ENCODE measurements at places on chromosomes 7 and 10.

- no peak for DNase-seq
Observed at GRCh38 chr10:42948040-42948439, 128.8 kb upstream of the RET start.

DNA sequence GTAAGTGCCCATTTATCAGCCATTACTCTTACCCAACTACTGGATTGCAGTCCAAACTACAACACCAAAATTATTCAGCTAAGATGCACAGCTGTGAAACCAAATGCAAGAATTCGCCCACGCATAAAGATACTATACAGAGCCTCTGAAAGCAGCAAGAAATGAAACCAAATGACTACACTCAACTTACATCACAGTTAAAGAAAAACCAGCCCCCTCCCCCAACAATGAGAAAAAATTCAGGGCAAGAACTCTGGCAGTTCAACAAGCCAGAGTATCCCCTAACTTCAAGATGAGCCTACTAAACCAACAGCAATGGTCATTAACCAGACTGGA is 209.1 kb upstream of the VWC2 start:
- no peak for DNase-seq

DNA sequence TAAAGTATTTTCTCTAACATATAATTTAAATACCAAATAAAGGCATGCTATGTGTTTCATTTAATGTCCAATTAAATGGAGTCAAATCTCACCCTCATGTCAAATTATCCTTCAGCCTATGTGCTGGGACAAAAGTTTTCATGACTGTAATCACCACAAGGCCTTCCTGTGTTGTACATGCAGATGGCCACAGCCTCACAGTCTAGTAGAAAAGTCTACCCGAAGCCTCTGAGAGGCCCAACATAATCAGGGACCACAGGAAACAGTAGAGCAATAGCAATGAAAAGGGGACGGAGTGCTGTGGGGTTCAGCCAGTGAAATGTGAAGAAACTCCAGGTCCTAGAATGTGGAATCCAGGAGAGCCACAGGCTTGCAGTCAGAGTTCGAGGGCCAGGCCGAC is 140.2 kb upstream of the KLF6 start:
- DNase-seq: no peak

- DNase-seq: no peak
Observed at GRCh38 chr10:76491216-76491615, 1059.8 kb downstream of the LRMDA start.

GRCh38 chr10:129626309-129626708 is 159.3 kb downstream of the MGMT start:
- DNase-seq: no peak

- no peak for DNase-seq
Observed at GRCh38 chr7:148148456-148148855, 442.1 kb upstream of the C7orf33 start.

DNA sequence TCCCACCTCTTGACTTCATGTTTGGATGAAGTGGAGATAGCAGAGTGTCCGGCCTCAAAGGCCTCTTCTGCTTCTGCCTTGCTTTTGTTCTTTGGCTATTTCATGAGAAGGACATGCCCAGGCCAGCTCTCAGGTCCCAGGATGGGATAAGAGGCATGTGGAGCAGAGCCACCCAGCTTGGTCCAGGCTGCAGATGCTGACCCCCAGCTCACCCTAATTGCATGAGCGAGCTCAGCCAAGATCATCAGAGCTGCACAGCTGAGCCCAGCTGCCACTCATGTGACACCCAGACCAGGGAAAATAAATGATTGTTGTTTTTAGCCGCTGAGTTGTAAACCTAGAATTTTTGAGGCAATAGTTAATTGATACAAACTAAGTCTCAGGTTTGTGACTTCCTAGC is 230.0 kb downstream of the PHF14 start:
- DNase-seq: no peak

- no peak for DNase-seq
Observed at GRCh38 chr10:99742701-99743100, 10.7 kb downstream of the CUTC start.

- DNase-seq: no peak
Observed at GRCh38 chr7:131546583-131547141, 9.8 kb downstream of the PODXL start.

DNA sequence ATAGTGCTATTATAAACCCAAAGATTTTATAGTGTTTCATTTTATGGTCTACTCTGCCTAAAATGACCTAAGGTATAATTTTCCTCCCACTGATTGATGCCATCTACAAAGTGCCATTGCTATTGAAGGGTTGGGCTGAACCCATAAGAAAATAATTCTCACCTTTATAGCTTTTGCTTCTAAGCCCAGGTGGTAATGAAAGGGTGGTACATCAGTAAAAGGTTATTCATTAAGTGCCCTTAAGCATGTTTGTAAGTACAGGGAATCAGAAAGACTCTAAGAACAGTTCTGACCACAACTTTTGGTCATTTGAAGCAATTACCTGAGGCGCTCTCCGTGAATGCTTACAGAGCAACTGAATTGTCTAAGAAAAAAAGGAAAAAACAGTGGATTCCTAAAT is 1247.3 kb downstream of the NXPH1 start:
- no peak for DNase-seq

DNA sequence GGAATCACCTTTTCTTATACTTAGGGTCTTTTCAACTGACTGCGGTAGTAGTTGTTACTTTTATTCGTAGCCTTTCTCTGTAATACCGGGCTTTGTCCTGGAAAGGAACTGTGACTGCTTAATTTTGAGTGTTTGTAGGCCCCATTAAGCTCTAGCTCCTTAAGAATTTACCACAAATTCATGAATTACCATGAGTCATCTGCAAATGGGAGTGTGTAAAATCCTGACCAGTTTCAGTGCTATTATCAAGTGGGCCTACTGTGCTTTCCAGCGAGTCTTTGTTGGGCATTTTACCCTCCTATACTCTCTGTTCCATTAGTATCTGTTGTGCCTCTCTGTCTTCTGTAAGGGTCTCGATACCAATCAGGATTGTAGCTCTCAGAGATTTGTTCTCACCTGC is 49.7 kb downstream of the ZMYND11 start:
- DNase-seq: no peak

DNA sequence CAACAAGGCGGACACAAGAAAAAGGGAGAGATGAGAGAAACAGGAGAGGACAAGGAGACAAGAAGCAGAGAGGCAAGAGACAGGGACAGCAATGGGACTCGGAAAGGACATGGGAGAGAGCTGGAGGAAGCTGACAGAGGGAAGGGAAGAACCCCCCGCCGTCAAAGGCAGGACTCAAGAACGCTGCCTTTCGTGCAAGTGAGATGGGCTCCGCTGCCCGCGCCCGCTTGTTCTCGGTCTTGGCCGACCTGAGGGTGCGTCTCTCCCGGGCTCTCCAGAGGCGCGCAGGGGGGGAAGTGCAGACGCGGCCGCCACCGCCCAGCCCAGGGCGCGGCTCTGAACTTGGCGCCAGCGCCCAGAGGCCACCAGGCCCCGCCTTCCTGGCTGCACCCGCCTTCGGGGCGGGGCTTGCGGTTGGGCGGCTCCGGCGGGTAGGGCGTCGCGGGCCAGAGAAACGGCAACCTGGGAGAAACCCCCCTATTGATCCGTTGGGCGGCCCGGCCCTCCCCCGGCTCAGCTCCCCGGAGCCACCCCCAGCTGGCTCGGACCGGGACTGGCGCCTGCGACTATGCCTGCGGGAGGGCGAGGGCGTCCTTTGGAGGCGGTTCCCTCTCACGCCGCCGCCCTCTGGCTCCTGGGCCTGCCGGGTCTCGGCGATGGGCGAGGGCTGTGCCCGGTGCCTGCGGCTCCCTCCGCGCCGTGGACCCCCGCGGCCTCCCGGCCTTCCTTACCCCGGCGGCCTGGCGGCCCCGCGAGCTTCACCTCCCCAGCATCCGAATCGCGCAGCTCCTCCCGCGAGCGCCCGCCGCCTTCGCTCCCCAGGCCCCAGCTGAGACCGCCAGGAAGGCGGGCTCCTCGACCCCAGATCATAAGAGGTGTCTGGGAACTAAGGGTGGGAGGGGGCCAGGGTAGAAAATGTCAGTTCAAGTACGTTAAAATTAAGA is 2.2 kb upstream of the ANTXRL start:
- DNase-seq: peak; percentile 66

- no peak for DNase-seq
Observed at GRCh38 chr10:42864575-42864974, 82.0 kb downstream of the BMS1 start.

GRCh38 chr10:78584681-78585080 is 484.1 kb upstream of the ZMIZ1 start:
- no peak for DNase-seq

- DNase-seq: peak; percentile 12
Observed at GRCh38 chr7:115851291-115851690, 179.3 kb downstream of the TFEC start.

DNA sequence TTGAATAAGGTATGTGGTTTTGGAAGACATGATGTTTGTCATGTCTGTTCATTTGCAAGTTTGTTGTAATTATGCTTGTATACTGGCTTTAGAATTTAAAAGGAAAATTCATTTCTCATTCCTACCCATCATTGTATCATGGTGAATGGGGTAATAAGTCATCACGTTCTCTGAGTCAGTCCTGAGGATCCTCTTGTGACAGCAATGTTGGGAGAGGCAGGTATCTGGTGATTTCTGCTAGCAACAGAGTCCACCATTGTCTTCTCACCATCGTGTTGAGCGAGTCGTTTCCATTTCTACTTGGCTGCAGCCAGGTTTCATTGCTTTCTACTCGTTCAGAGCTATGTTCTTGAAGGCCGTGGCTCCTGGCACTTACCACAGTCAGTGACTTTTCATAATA is 16.3 kb downstream of the CUL1 start:
- DNase-seq: no peak

DNA sequence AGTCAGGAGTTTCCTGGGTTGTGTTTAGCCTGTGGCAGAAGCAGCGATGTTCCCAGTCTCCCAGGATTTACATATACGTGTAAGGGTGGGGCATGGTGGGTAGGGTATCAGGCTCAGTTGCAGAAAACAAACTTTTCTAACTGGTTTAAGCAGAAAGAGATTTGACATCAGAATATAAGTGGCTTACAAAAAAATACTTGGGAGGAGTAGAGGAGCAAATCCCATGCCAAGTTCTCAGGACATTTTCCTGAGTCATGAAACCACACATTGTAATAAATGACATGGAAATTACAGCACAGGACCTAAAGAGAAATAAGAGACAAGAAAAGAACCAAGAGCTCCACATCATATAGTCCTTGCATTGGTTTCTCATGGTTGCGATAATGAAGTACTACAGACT is 26.2 kb upstream of the FRMD4A start:
- DNase-seq: no peak

- DNase-seq: no peak
Observed at GRCh38 chr7:33921216-33921938, 16.0 kb downstream of the BMPER start.

GRCh38 chr7:98469088-98469487 is 68.2 kb upstream of the BAIAP2L1 start:
- no peak for DNase-seq

GRCh38 chr7:128112781-128113221 is 81.6 kb upstream of the LRRC4 start:
- DNase-seq: no peak

GRCh38 chr7:130923930-130924329 is 189.9 kb upstream of the KLF14 start:
- DNase-seq: no peak

- no peak for DNase-seq
Observed at GRCh38 chr10:128711806-128712205, 585.6 kb upstream of the MKI67 start.

DNA sequence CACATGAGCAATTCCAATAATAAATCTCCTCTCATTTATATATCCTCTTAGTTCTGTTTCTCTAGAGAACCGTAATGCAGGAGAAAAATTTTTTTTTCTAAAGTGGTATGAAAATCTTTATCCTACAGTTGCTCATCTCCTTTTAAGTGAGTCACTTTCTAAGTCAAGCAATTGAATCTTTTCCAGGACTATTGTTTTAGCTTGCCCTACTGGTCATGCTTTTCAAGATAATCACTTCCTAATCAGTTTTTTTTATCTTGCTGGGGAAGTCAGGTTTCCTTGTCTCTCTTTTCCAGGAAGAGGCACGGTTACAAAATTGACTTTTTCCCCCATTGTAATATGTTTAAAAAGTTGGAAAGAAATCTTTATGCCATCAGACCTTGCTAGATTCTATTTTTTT is 44.0 kb downstream of the INPP5F start:
- no peak for DNase-seq

DNA sequence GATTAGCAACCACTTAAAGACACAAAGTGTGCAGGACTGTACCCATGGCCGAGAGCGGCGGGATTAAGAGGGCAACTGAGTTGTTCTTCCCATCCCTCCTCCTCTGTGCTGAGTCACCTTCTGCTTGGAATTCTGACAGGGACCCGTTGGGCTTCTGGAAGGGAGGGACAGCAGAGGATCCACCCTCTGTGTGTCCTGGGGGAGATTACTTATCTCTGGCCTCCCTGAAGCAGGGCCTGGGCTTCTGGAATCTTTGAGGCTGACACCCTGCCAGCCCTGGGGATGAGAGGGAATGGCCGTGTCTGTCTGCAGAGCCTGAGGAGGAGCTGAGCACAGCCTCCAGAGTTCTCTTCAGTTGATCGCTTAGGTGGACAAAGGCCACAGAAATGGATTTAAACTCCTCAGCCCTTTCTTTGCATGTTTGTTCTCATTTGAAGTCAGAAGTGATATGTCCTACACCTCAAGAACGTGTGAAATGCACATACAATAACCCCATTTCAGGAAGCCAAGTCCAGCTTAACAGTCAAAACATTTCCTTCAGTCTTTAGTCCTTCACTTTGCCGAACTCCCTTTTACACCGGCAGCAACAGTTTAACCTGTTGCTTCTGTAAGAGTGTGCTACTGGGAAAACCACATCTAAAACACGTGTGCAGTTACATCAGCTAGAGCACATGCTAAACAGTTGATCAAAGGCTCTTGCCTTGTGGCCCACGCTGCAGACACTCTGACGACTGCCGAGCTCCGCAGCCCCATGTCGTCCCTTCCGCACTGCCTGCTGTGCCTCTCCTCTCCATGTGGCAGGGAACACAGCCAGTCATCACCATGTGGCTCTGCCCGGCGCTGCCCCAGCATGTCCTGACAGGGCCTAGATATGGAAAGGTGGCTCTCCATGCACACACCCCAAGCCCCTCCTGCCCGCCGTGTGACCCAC is 55.7 kb downstream of the IKZF1 start:
- DNase-seq: peak; percentile 81

GRCh38 chr7:29539471-29539870 is 24.2 kb upstream of the PRR15 start:
- DNase-seq: no peak

DNA sequence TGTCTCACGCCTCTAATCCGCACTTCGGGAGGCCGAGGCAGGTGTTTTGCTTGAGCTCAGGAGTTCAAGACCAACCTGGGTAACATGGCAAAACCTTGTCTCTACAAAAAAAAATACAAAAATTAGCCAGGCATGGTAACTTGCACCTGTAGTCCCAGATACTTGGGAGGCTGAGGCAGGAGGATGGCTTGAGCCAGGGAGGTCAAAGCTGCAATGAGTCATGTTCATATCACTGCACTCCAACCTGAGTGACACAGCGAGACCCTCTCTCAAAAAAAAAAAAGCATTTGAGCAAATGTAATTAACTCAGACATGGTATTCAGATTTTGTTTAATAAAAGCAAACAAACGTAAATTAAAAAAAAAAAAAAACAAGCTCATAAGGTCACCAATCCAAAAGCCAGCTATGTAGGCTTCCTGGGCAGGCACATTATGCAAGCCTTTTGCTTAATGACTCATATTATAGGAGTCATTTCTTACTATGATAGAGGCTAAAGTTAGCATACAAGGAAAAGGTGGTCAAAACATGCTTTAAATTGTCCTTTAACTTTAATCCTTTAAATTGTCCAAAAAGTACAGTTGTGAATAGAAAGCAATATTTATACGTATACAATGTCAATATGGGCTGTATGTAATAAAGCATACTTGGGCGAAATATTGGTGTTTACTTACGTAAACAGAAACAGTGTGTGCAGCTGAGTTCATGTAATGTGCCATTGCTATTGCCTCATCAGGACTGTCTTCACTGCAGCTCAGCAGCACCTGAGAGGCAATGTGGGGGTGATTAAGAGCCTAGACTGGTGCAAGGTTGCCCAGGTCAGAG is 13.0 kb downstream of the AKR1D1 start:
- no peak for DNase-seq

All from T-helper 1 cell (primary cell).